ENCODE measurements at places on chromosomes 5 and 9.

GRCh38 chr9:116939614-116940013 lies 252.5 kb downstream of the TRIM32 start:
- no peak for DNase-seq

GRCh38 chr5:160442824-160443431 lies 21.3 kb downstream of the PTTG1 start:
- no peak for DNase-seq

DNA sequence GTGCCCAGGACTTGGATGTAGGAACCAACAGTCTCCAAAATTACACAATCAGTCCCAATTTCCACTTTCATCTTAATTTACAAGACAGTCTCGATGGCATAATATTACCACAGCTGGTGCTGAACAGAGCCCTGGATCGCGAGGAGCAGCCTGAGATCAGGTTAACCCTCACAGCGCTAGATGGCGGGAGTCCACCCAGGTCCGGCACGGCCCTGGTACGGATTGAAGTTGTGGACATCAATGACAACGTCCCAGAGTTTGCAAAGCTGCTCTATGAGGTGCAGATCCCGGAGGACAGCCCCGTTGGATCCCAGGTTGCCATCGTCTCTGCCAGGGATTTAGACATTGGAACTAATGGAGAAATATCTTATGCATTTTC lies 837 bp downstream of the PCDHB2 start:
- DNase-seq: no peak

- DNase-seq: no peak
These were observed 261.8 kb downstream of the EBF1 start for GRCh38 chr5:158837908-158838307.

GRCh38 chr5:19988457-19988856 lies 457 bp upstream of the CDH18 start:
- DNase-seq: no peak

DNA sequence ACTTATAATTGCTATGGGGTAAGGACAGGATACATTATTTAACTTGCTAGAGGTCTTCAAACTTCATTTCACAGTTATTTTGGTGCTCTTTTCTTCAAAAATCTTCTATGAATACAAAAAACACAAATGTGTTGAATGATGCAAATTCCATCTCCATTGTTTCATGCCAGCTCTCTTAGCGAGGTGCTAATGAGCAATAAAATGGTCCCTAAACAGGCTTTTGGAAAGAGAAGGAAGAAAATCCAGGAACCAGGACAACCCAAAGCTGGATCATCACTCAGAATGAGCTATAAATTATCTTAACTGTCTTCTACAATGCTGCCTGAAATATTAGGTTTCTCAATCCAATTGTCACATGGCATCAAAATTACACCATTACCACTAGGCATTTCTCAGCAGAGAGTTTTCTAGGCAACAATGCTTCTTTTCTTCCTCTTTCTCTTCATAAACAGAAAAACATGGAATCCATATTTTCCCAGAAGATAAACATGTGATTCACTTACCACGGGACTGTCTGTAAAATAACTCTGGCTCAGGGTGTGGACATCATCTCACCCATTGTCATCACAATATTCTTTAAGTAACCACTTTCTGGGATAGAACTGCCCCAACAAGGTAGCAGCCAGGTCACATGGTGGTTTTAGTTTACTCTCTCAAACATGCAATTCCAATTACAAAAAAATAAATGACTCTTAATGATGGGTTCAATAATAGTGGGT lies 249.4 kb downstream of the NPR3 start:
- no peak for DNase-seq

- no peak for DNase-seq
These were observed 61.8 kb downstream of the PFDN1 start for GRCh38 chr5:140240987-140241706.

DNA sequence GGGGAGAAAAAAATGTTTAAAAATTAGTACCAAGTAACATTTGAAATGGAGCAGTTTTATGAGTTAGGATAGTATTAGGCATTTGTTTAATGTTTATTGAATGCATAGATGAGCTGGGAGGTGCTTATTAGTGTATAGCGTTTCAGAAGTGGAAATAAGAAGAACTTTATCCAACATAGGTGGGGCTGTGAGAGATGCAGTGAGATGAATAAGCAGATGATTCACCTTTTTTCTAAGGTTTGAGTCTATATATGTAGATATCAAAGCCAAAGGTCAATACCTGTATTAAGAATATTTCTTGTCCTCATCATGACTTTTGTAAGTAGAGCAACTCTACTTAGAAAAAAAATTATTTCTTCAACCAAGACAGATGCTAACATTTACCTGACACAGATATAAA lies 54.6 kb upstream of the POU4F3 start:
- DNase-seq: no peak

DNA sequence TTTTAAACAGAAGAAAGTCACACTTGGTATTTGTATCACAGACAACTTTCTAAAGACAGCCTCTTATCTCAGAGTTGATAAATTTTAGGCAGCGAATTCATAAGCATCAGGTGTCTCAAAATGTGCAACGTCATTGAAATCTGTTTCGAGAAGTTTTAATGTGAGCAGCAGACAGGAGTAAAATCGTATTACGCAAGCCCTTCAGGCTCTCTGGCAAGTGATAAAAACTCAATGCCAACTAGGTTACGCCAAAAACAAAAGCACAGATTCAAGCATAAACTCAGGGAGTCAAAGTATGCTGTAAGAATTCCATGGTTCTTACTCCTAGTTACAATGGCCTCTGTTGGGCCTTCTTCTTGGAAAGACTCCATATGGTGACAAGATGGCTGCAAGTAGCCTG lies 244.7 kb downstream of the SEMA5A start:
- no peak for DNase-seq

- DNase-seq: no peak
These were observed 125.9 kb downstream of the APBA1 start for GRCh38 chr9:69546265-69546664.

DNA sequence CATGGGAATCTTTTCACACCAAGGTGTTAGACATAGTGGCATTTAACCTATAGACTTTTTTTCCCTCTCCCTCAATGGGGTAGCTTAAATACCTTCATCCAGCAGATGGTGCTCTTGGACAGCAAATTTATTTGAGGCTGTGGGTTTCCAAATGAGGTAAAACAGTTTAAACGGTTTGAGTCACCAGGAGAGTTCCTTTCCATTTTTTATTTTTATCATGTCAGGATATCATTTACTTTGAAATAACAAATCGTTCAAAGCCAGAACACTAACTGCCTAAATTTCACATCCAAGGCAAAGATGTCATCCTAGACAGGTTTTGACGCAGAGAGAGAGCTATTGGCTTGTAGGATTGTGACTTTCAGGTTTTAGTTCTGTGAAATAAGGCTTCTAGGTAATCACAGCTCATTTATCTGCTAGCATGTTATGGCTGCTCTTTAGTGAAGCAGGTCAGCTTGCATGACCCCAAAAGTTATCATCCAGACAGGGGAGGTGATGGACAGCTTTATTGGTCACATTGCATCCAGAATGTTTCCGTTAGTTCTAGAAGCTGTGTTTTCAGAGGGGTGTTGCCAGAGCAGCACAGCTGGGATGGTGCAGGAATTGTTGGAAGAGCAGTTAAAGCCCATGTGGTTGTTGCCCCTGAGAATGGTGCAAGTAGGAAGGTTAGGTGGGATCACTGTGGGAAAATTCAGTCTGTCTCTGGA lies 69.8 kb downstream of the KDM4C start:
- DNase-seq: no peak

- DNase-seq: no peak
These were observed 1.6 kb downstream of the HAPLN1 start for GRCh38 chr5:83718936-83719495.

- no peak for DNase-seq
These were observed 48.5 kb upstream of the BNC2 start for GRCh38 chr9:16918920-16919319.

DNA sequence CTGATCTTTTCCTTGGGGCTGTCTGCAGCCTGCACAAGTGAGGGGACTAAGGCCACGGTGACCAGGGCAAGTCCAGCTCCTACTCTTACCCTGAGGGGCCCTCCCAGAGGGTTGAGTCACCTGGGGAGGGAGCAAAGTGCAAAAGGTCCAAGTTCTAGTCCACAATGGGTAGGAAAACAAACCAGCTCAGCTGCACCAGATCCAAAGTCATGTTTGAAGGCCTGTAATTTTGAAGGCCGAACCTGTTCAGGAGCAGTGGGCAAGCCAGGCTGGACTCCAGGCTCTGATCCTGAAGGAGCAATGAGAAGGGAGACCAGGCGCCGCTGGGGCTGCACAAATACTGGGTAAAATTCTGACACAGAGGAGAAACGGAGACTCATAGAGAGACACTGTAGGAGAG lies 15.8 kb upstream of the TCF7 start:
- no peak for DNase-seq

DNA sequence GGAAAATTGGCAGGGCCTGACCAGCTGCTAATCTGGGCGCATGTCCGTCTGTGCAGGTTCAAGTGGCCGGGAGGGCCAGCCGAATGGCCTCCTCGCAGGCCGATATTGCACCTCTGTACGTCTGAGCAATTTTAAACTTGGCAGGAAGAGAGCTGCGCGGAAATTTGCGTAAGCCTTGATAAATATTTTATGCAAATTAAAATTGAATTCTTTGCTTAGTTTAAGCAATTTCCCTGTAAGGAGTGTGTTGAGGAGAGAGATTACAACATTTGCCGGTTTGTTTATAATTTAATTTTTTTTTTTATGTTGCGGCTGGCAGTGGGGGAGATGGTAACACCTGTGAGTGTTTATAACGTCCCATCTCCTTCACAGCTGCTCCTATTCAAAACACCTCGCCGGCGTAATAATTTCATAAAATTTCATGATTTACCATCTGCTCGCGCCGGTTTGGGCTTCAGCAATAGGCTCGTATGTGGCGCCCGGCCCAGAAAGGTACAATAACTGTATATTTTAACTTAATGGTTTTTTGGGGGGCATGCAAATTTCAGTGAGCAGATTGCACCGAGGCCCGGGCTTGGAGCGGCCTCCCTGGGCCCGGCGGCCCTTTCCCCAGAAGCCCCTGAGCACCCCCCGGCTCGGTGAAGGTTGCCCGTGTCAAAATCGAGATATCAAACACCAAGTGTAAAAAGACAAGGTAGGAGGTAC lies 269.4 kb upstream of the MVB12B start:
- DNase-seq: no peak

- no peak for DNase-seq
These were observed at the start of gene MEF2C for GRCh38 chr5:88883059-88883835. Gene MEF2C, minus strand, starts transcription at chr5:88883184. Its CDS starts 59,396 bp downstream, at chr5:88823788.

GRCh38 chr9:134258332-134258731 lies 67.9 kb upstream of the RXRA start:
- DNase-seq: no peak

DNA sequence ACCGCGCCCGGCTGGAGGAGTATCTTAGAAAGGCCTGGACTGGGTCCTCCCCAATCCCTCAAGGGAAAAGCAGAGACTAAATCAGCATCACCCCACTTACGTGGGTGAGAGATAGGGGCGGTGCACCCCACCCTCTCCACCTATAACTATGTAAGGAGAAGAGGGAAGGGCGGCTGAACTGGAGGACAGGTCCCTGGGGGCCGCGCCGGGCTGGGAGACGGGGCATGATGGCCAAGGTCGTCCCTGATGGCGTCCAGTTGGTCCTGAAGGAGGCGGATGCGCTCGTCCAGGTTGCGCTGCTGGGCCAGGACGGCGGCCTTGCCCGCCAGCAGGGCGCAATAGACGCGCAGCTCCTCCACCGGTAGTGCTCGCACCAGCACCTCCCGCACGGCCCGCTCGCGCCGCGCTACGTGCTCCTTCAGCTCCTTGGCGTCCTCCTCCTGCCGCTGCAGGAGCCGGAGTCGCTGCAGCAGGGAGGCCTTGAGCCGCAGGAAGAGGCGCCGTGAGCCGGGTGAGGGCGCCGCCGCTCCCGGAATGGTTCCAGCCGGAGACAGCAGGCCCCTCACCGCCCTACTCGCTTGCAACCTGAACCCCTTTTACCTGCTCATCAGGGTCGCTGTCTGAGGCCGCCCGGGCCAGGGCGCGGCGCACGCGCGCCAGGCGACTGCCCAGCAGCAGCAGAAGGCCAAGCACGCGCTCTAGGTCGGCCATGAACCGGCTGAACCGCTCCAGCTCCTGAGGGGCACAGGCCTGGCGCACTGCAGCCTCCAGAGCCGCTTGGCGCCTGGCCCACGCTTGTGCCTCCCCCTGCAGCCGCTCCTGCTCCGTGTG lies 7.6 kb downstream of the SHROOM1 start:
- no peak for DNase-seq

- DNase-seq: no peak
These were observed 16.1 kb downstream of the SV2C start for GRCh38 chr5:76099286-76099702.

- no peak for DNase-seq
These were observed 336.0 kb downstream of the ENC1 start for GRCh38 chr5:74304536-74304935.

DNA sequence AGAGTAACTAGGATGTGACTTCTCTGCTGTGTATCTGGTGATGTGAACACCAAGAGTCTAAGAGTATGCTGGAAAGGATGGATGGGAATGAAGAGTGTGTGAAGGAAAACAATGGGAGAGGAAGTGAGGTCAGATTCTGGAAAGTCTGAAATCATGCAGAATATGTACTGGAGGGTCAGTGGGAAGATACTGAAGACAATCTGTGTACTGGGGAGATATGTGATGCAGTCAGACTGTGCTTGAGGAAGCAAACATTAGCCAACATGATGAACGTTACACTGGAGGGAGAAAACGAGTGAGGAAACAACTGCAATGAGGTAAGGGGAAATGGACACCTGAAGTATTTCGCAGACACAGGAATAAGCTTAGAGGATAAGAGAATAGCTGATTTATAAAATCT lies 105.7 kb downstream of the NR3C1 start:
- no peak for DNase-seq

- DNase-seq: no peak
These were observed 67.6 kb downstream of the ANKRD33B start for GRCh38 chr5:10631316-10631996.

DNA sequence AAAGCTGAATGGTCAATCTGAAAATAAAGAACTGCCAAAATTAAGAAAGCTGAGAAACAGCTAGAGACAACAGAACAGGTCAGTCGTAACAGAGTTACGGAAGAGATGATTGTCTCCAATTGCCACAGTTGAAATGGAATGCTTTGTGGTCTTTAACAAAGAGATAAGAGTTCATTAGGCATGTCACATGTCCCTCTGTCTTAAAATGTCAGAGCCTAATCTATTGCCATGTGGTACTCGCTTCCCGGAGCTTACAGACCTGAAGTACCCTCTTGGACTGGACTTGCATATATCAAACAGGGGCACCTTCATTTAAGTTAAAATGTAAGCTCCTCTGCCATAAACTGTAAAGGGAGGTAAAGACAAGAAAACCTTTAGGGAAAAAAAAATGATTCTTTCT lies 19.7 kb downstream of the TTC39B start:
- no peak for DNase-seq

DNA sequence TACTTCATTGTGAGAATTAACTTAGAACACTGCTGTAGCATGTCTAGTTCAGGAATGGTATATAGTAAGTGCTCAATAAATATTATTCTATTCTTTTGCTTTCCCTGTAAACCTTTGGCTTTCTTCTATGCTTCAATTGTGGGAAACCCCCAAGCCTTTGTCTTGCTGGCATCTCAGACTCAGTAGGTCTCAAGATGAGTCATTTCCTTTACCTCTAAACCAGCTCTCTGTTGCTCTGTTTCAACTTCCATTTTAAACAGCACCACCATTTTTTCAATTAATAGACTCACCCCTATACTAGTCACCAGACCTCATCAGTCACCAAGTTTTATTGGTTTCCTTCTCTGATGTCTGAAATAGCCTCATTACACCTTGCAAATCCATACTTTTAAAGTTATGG lies 43.5 kb downstream of the DMAC1 start:
- no peak for DNase-seq
